NCI-H2029 (cell line): ENCODE measurements at places on chromosomes 6 and 20.

DNA sequence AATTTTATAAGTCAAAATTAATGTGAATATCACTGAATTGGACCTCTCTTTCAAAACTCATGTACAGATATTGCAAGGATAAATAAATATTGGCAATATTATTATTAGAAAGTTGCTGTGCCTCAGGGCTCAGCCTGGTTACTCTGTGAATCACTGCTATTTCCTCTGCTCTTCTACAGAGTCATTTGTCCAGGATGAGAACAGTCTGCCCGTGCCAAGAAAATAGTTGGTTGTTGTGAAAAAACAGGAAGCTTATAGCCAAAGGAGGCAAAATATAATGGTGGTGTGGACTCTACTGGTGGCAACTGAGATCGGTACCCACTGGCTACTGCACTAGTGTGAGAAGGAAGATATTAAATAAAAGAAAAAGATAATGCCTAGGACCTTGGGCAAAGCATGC, 93.6 kb downstream of the RIMS1 start:
- no peak for DNase-seq

DNA sequence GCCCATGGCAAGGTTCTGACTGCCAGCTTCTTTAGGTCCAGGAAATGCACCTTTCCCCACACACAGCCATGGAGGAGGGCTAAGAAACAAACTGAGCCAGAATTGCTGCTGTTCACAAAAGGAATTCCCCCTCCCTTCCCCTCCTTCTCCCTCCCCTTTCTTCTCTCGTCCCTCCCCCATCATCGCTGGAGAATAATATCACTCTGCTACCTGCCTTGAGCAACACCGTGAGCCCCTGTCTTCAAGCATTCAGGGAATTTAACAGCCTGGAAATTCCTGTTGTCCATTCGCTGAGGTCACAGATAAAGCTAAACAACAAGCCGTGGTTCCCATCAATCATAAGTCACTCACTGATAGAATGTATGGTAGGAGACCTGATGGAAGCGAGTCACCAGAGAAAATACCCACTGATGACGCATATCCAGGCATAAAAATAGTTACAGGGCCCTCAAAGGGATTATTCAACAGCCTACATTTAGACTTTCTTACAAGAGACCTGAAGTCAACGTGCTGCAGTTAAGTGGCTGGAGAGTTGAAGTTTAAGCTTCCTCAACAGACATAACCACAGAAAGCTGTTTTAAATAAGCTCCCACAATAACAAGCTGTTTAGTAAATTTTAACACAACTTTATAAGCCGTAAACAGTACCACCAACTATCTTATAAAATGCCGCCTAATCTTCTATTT, 59.7 kb downstream of the HIVEP2 start:
- DNase-seq, result no peak

DNA sequence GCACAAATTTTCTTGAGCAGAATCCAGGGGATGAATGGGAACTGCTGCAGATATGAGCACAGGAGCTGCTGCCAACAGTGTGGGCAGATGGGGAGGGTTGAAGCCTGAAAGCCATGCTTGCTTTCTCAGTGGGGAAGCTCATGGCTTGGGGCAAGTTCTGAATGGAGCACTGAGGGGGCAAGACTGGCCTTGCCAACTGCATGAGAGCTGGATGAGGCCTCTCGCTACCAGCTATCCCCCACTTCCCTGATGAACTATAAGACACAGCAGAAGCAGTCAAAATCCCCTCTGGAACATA, 28.3 kb downstream of the TREM1 start:
- no peak for DNase-seq

DNA sequence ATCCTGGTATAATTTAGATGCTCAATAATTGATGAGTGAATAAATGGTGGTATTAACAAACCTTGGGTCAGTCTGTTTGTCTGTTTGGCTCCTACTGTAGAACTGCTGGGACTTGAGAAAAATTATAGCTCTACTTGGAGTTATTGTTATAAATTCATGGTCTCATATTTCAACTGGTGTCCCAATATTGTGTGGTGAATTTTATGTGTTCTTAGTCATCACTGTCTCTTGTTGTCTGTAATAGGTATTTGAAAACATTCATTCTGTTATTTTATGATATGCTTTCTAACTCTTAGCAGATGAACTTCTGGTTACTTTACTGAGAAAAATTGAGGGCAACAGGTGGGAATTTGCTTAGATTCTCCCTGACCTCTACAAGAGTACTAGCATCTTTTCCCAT, 221.4 kb downstream of the CDKAL1 start:
- no peak for DNase-seq

DNA sequence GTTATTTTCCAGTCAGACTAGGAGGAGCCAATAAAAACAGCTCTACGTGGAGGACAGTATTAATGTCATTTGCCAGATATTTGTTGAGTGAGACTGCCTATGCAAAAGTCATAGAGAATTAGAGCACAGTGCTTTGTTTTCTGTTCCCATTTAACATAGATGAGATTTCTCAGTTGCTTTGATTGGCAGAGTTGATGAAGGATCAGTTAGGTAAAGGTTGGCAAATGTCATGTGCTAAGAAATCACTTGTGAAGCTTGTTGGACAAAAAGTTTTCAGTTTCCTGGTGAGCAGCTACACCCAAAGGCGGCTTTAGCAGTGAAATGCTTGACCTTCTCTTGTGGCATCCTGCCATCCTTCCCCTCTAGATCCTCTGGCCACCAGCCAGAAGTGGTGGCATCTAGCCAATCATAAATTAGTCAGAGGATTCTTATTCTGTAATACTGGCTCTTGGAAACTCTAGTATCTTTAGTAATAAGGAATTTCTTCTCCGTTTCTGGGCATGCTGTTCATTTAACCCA, 37.0 kb downstream of the BCKDHB start:
- DNase-seq, result peak; percentile 30

DNA sequence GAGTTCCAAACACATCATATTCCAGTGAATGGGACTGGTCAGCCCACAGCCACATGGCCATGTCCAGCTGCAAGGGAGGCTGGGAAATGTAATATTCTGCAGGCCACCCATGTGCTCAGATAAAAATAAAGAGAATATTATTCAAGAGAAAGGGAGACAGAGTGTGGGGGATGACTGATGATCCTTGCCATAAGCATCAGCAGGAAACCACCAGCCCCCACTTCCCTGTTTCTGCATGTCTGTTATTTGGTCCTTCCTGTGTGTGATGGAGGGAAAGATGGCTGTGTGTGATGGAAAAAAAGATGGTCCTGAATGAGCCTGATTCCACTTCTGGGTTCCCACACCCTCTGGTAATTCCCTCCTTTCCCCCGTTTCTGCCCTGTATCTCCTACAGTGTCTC, 13.1 kb upstream of the RSPO4 start:
- DNase-seq, result no peak

GRCh38 chr20:20568604-20569205, 143.7 kb downstream of the RALGAPA2 start:
- peak; percentile 47 for DNase-seq

- DNase-seq, result no peak
These were observed 1.6 kb upstream of the HLA-DQA1 start for GRCh38 chr6:32635526-32636123.

GRCh38 chr6:12849809-12850198, 133.2 kb downstream of the PHACTR1 start:
- no peak for DNase-seq

- DNase-seq, result no peak
These were observed 92.5 kb downstream of the PREP start for GRCh38 chr6:105310371-105310770.

- no peak for DNase-seq
These were observed 33.4 kb downstream of the PRDM1 start for GRCh38 chr6:106119546-106119945.

- no peak for DNase-seq
These were observed 19.0 kb upstream of the EXOC2 start for GRCh38 chr6:711925-712324.

DNA sequence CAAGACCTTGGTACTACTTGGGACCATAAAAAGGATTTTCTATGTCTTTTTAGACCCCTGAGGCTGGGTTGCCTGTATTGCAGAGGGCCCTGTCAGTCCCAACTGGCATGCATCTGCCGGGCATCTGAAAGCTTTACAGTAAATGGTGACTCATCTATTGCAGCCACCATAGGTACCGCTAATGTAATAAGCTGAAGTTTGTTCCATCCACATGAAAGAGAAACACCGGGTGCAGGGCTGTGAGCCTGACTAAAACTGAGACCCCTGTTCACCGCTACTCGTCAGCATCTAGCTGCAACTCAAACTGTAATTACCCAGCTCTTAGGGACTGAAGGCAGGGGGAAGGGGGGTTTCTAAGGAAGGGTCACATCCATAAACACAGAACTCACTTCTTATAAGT, 49.5 kb downstream of the TRERF1 start:
- no peak for DNase-seq

DNA sequence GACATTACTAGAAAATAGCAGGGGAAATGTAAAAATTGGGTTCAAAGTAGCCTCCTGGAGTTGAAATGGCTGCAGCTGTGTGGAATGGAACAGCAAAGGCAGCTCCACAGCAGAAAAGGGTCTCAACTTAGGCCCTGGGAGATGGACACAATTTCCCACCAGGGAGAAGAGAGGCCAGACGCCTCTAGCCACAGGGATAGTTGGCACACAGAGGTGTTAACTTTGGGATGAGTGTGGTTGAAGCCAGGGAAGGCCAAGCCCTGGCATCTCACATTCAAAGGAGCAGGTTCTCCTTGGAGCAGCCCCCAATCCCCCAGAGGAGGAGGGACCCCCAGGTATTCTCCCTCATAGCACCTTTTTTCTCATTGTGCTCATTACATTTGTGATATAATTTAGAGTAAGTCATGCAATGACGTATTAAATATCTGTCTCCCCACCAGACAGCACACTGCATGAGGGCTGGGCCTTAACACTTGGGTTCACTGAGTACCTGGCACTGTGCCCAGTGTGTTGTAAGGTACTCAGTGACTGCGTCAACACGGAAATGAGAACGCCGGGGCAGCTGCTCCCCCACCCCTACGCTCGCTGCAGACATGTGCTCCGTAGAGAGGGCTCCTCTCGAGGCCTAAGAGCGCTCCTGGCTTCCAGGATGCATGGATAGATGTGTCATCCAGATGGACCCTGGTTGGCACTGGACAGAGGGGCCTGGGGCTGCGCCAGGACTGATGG, 76.0 kb upstream of the CD93 start:
- peak; percentile 99 for DNase-seq

DNA sequence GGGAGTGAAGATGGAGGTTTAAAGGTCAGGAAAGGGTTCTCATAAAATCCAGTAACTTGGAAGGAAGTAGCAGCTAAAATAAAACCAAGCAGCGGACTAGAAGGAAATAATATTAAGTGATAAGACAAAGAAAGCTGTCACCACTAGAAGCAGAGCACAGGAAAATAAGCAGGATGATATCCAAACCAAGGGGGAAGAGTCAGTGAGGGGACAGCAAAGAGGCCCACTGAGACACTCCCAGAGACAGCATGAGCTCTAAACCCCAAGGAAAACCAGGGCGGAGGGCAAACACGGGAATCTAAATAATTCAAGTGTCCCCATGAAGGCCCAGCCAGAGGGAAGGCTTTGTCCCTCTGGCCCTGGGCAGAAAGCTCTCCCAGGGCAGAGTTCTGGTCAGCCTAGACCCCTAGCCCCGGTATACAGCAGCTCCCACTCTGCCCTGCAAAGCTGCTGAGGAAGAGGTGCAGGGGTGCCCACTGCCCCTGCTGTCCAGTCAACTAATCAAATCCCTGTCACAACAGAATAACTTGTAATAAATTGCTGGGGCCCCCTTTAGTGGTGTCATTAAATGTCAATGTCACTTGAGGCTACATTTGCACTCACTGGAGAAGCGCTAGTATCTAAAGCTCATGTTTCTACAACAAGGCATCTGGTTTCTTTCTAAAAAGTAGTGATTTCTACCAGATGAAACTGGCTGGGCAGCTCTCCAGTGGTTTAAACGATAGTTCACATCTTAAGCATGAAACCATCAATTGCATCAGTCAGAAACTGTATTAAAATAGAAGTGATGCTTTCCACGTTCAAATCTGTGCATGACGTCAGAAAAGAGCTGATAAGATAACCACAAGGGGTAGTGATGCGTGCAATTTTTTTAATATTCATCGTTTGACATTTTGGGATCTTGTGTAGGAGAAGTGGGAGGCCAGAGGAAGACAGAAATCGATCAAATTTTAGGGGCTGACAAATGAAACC, 13.6 kb downstream of the PDE10A start:
- DNase-seq, result no peak

GRCh38 chr6:210778-211374, 81.4 kb upstream of the DUSP22 start:
- DNase-seq, result no peak
